Stimulated activated CD4-positive, alpha-beta T cell treated with anti-CD3 and anti-CD28 coated beads, Interleukin-12 subunit alpha, Interleukin-12 subunit beta, amount 100 ng/mL, for 24 hours (primary cell): ENCODE measurements at places on chromosomes 2 and 18.

DNA sequence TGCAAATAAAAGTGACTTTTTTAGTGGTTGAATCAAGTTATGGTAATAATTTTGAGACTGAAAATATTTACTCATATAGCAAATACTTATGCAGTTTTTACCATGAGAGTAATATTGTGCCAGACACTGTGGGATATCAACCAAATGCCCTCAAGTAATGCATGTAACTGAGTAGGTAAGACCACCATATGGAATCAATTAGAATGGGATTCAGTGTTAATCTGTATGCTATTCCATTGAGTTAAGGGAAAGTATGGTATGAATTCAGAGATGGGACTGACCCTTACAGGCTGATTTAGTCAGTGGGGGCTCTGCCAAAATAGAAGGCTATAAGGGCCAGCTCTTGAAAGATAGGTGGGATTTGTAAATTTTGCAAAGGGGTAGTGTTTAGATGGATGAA lies 131.6 kb downstream of the CCDC85A start:
- DNase-seq, result no peak

DNA sequence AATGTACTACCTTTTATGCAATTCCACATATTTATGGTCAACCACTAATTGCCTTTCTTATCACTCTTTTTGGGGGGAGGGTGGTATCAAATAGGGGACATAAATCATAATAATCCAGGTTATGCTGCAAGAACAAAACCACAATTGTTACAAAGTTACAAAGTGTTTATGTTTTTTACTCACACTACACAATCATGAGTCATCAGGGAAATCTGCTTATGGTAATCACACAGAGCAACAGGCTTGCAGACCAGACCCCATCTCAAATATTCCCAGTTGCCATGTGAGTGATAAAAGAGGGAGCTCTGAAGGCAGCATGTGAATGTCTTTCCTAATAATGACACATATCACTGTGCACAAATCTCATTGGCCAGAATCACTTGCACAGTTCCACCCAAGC lies 304.7 kb upstream of the TMEFF2 start:
- DNase-seq, result no peak

- no peak for DNase-seq
Measured at GRCh38 chr2:236171181-236171679, 3.0 kb upstream of the GBX2 start.

DNA sequence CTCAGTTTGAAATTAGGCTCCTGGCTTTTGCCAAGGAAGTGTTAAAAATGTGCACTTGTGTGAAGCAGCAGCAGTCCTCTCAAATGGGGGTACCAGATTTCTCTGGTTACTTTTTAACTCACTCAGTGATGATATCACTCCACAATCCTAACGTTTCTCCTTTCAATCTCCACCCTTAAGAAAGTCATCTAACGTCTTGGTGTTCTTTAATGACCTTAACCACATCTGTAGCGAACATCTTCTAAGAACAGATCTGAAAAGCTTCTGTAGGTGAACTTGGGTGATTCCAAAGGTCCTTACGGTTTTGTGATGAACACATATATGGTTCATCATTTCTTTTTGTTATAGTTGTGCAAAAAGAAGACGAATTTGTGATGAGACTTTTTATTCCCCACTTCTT lies 73.2 kb downstream of the DOCK10 start:
- no peak for DNase-seq

DNA sequence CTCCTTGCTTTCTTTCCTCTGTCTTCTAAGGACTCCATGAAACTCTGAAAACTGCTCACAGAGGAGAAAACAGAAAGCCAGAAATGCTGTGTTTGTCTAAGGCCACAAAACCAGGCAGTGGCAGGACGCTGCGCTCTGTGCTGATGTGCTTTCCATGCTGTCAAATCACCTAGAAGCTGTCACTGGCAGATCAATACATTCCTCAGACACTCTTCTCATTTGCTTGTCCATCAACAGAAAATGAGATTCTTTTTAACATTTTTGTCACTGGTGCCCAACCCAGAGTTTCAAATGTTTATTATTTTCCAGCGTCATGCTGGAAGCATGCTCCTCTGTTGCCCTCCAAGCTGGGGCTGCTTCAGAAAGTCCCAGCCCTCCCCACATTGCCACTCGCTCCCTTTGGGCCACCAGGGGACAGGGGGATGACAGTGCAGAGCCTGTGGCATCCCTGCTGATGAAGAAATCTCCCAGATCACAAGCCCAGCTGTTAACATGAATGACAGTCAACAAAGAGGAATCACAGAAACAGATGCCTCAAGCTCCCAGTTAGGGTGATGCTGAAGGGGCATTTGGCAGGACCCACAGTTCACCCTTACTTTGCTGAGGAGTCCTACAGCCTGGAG lies 117.5 kb upstream of the MEIS1 start:
- DNase-seq, result no peak

DNA sequence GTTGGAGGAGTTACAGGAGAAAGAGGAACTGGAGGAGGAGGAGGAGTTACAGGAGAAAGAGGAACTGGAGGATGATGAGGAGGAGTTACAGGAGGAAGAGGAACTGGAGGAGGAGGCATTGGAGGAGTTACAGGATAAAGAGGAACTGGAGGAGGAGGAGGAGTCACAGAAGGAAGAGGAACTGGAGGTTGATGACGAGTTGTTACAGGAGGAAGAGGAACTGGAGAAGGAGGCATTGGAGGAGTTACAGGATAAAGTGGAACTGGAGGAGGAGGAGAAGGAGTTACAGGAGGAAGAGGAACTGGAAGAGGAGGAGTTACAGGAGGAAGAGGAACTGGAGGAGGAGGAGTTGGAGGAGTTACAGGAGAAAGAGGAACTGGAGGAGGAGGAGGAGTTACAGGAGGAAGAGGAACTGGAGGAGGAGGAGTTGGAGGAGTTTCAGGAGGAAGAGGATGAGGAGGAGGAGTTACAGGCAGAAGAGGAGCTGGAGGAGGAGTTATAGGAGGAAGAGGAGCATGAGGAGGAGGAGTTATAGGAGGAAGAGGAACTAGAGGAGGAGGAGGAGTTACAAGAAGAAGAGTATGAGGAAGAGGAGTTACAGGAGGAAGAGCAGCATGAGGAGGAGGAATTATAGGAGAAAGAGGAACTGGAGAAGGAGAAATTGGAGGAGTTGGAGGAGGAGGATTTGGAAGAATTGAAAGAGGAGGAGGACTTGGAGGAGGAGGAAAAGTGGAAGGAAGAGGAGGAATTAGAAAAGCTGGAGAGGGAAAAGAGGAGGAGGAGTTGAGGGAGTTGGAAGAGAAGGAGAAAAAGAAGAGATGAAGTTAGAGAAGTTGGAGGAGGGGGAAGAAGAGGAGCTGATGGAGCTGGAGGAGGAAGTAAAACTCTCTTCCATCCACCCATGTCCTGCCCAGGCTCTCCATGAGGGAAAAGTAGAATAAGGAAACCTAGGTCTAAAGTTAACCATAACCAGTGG lies 37.2 kb downstream of the CLASP1 start:
- DNase-seq, result no peak

- DNase-seq, result no peak
Measured at GRCh38 chr18:45774065-45774521, 50.1 kb downstream of the SLC14A1 start.

DNA sequence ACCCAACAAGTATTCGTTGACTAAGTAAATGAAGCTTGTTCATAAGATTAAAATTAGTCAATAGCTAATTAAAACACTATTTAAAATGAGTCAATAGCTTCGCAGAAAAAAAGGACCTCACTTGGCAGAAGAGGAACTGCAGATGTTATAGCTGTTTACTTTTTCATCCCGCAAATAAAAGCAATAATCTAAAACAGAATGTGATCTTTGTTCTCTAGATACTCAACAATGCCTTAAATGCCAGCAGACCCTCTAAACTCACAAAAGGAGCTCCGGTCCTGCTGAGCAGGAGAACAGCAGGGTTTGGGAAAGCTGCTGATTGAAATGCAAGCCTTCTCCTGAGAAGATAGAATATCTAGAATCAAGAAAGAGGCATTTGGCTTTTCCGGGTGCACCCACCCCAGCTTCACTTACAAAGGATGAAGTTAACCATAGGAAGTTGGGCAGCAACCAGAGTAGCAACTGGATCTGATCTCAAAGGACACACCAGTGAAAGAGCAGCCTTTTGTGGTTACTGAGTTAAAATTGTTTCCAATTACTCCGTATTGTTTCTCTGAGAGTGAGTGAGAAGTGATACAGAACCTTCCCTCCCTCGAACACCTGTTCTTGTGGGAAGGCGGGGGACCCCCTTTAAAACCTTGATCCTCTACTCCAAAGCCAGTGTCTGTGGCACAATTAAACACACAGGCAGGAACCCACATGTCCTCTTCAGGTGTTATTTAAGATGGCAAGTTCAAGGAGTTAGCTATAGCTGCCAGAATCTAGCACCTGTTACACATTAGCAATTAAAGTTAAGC lies 6.8 kb downstream of the CCBE1 start:
- no peak for DNase-seq

GRCh38 chr2:207530160-207531031 lies 634 bp downstream of the CREB1 start:
- no peak for DNase-seq

DNA sequence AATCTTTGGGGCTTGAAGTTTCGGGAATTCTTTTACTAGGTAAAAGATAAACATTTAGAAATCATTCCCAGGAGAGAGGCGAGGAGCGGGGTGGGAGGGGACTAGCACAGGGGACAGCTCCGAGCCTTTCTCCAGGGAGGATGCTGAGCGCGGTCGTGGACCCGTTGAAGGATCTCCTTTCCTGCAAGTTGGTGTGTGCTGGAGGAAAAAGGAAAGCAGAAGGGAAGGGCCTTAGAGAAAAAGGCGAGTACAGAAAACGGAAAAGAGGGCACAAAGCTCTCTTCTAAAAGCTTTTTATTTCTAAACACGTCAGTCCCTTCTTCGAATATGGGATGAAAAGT lies 640 bp downstream of the SLC39A6 start:
- DNase-seq, result no peak

GRCh38 chr2:12807907-12808810 lies 91.4 kb downstream of the TRIB2 start:
- no peak for DNase-seq

- DNase-seq, result no peak
Measured at GRCh38 chr2:55231546-55232083, 478 bp downstream of the CLHC1 start.

DNA sequence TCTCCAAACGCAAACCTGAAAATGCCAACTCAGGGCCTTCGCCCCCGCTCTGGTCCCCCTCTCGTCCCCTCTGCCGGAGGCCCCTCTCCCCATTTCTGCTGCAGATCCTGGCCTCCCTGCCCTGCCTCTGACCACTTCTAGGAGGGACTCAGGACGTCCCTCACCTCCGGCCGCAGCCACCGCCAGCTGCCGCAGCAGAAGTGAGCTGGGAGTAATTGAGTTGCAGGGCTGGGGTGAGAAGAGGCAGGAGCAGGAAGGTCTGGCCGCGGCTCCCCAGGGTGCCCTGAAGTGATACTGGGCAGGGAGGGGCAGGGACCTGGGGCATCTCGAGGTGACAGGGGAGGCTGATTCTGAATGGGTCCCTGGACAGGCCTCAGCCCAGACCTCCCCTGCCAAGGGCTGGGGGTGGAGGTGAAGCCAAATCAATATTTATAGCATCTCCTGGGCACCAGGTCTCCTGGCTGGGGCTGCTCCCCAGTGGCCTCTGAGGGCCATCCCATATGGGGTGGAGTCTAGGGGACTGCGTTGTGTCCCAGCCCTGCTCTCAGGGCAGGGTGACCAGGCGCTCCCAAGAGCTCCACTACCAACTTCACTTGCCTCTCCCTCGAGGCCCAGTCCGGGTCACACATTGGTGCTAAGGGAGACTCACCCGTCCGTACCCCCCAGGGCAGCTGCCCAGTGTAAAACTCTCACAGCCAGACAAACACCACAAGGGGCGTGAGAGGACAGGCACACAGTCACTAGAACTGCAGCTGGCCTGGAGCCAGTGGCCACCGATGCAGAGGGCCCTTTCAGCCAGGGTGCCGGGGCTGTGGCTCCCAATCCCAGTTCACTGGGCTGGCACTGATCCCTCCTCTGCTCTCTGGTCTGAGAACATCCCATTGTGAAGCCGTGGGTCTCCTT lies 33.0 kb downstream of the KCNIP3 start:
- no peak for DNase-seq

- no peak for DNase-seq
Measured at GRCh38 chr2:105861200-105861599, 116.5 kb downstream of the NCK2 start.

DNA sequence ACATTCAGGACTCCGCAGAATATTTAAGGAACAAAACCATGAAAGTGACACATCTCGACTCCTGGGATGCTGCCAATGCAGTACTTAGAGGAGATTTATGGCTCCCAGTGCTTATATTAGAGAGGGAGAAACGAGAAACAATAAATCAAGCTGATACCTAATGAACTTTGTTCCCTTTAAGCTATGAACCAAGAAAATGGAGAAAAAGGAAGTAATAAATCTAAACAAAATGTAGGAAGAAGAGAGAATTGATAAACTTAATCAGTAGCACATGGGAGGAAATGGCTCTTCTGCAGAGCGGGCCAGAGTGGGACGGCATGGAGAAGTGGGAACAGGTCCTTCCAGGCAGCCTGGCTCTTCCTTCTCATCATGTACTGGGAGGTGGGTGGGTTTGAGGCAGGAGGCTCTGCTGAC lies 42.7 kb downstream of the NPPC start:
- DNase-seq, result no peak

- DNase-seq, result no peak
Measured at GRCh38 chr2:180143633-180144337, 136.7 kb upstream of the CWC22 start.

DNA sequence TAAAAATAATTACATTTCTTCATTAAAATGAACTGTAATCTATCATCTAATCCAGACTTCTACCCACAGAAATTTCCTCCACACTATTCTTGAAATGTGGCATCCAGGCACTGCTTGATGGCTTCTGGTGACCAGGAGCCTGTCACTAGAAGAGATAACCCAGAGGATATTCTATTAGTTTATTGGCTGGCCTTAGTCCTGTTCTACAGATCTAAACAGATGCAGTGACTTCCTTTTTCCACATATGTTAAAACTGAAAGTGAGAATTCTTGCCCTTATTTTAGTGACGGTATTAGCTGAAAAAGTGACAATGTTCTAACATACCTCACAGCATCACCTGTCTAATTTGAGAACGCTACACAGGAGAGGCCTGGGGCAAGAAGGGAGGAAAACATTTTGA lies 775.4 kb downstream of the TSN start:
- DNase-seq, result no peak

GRCh38 chr2:72198532-72199241 lies 51.0 kb upstream of the CYP26B1 start:
- no peak for DNase-seq

DNA sequence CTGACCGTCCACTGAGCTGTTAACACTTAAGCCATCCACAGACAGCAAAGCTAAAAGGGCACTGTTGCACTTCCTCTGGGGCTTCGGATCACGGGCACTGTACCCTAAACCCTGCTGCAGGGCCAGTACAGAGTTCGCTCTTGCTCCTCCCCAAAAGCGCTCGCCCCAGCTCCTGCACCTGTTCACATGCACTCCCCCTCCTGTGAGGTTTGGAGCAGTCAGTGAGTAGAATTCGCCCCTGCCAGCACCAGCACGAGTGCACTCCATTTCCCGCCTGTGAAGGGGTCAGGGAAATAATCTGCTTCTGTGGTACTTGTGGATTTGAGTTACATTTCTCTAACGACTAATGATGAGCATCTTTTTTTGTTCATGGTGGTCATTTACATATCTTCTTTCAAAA lies 158.8 kb downstream of the PTPRM start:
- DNase-seq, result no peak
